Effector memory CD4-positive, alpha-beta T cell (primary cell): ENCODE measurements at places on chromosomes 16 and 17.

DNA sequence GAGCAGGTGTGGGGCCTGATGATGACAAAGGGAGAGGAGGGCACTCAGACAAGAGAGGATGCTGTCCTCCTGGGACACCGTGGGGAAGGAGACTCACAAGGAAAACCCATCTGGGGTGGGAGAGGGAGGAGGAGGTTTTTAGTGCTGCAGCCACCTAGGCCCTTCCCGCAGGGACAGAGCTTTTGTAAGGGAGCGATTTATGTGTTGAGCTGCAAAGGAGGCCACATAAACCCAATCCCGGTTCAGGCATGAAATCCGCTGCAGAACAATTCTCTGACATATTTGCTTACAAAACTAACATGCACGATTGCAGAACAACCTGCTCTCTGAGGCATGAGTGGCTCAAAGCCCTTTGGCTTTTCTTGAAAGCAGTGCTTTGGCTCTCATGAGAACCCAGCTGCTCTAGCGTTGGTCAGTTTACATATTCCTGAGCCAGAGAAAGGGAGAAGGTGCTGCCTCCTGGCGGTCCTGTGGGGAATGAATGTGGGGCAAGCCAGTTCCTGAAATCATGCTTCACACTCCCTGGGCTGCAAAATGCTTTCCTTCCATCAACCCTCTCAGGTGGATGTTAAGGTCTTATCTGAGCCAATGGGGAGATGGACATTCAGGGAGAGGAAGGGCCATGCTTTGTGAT is 122.4 kb upstream of the NLRP1 start:
- DNase-seq, result peak; percentile 27

GRCh38 chr16:8929086-8929748 is 34.5 kb downstream of the USP7 start:
- DNase-seq, result no peak

DNA sequence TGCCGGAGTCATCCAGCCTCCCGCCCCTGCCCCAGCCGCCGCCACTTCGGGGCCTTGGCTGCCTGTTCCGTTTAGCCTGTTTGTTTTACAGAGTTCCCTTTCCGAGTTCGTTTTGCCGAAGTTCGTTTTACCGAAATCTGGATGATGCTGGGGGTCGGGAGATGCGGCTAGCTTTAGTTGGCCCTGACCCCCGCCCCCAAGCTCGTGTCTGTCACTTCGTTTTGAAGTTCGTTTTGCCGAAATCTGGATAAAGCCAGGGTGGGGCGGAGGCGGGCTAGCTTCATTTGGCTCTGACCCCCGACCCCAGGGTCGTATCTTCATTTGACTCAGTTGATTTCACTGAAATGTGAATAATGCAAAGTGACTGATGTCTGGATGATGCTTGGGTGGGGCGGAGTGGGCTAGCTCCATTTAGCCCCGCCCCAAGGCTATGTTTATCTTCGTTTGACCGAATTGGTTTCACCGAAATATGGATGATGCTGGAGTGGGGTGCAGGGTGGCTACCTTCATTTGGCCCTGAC is 591 bp downstream of the PSMD7 start:
- DNase-seq, result peak; percentile 8

DNA sequence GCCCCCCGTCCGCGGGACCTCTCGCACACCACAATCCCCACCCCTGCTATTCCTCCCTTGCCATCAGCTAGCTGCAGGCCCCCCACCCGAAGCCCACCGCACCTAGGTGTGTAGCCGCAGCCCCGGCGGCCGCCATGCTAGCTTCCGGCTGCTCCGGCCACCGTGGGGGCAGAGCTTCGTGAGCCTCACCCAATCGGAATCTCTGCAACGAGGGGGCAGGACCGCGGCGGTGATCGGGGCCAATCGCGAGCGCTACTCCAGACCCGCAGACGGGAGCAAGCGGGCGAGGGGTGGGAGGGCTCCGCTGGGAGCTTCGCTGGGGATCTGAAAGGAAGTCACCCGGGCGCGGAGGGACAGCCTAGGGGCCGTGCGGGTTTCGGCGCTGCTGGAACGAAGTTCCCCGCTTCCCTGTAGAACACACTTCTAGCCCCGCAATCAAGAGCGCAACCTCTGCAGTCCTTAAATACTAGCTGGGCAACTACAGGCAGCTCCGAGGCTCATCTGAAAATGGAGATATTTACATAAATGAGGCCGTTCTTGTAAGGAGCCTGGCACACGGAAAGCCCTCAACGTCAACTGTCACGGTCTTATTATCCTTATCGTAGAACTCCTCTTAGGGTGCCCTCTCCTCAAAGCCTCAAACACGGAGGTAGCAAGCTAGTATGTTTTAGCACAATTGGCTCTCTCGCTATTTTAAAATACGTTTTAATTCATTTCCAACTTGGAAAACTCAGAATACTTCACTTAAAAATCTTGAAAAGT is at the start of gene PIGS:
TSS of gene PIGS (minus strand) at position 164 of the 762 bp plus-strand sequence. CDS start at position 136, 28 bp downstream.
- peak; percentile 84 for DNase-seq

DNA sequence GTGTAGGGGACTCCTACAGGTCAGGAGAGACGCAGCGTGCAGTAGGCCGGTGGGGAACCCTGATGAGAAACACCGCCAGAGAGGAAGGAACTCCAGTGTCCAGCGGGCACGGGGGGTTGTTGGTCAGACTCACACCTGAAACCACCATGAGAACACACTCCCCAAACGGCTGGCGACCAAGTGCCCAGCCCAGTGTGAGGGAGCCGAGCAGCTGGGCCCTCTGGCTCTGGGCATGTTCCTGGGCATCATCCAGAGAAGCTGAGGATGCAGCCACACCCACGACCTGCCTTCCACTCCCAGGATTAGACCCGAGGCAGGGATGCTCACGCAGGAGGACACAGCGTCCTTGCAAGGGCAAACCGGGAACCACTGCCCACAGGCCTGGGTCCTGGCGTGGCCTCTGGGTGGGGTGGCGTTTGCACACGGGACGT is 108.3 kb upstream of the ZNF750 start:
- no peak for DNase-seq
